ENCODE measurements at places on chromosomes 5 and 9.

- no peak for DNase-seq
Observed at GRCh38 chr5:36482812-36483211, 123.6 kb upstream of the SLC1A3 start.

- DNase-seq: no peak
Observed at GRCh38 chr5:165502893-165503691, 1997.7 kb downstream of the MAT2B start.

GRCh38 chr9:5617749-5618148 lies 11.2 kb upstream of the RIC1 start:
- no peak for DNase-seq

DNA sequence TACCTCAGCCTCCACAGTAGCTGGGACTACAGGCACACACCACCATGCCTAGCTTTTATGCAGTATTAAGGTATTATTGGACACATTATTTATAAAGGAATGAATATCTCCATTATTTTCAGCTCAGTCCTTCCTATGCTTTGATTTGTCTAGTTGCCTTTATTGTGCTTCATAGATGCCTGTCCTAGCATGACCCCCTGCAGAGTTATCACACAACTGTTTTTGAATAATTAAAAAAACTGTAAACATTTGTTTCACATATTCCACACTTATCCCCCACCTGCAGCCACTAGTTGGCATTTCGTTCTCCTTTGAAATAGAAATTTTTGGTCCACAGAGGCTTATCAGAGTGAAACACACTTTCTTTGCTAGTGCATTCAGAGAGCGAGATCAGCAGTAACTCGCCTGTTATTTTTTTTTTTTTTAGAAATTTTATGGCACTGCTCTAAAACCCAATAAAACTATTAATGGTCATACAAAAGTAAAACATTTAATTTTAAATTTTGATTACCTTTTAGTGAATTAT lies 151.8 kb upstream of the RASA1 start:
- DNase-seq: no peak

- no peak for DNase-seq
Observed at GRCh38 chr9:29332789-29333188, 1759.5 kb upstream of the C9orf72 start.

- no peak for DNase-seq
Observed at GRCh38 chr5:139588962-139589361, 27.8 kb downstream of the UBE2D2 start.

GRCh38 chr5:76074487-76075065 lies 8.6 kb upstream of the SV2C start:
- no peak for DNase-seq
